G401 (cell line): ENCODE measurements at places on chromosomes 3 and 15. TPM values are rescaled to one million over a fixed set of nuclear protein-coding genes. Genes with fewer than 3 reads are reported as not detected.

- no peak for DNase-seq
These were observed 140.8 kb downstream of the ADAM10 start for GRCh38 chr15:58608711-58609110.

- DNase-seq, result no peak
These were observed 168.0 kb upstream of the GMNC start for GRCh38 chr3:191030491-191030890.

Gene PLA2G4B
- 0.37 and 0.92 TPM in 2 replicates for total RNA-seq

Gene NANOGP8
- total RNA-seq, result 1.7 TPM in 1 of 2 replicates, not detected in the other

- no peak for DNase-seq
These were observed 304.7 kb upstream of the DPPA4 start for GRCh38 chr3:109642025-109642424.

DNA sequence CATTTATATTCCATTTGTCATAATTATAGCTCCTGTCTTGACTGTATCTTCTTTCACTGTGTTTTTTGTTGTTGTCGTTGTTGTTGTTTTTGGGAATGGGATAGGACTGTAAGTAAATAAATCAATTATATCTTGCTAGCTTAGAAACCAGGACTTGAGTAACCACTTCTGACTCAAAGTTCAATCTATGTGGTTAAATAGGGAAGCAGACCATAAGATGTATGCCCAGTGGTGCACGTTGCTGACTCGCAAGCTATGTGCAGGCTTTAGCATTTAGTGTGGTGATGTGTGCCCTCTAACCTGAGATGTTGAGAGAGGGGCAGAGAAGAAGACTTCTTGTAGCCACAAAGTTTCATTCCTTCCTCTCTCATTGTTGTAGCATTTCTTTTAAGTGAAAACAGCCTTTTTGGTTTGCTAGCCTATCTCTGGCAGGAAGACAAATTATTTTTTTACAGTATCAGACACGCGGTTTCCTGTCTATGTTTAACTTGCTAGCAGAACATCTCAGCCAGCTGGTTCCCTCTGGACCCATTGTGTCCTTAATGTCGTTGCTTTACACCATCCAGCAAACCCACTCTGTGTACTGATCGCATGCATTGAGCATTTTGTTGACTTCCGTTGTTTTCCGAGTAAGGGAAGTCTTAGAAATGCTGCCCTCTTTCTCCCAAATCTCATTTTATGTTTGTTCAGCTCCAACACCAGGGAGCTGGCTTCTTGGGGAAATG, 52.1 kb downstream of the TGFBR2 start:
- DNase-seq, result no peak

- no peak for DNase-seq
These were observed 37.2 kb downstream of the MGLL start for GRCh38 chr3:127784865-127785710.

Gene PRICKLE2
- 0.25 and 0.31 TPM in 2 replicates for total RNA-seq

- DNase-seq, result peak; percentile 94
These were observed 6.4 kb downstream of the THPO start for GRCh38 chr3:184371570-184372018.

DNA sequence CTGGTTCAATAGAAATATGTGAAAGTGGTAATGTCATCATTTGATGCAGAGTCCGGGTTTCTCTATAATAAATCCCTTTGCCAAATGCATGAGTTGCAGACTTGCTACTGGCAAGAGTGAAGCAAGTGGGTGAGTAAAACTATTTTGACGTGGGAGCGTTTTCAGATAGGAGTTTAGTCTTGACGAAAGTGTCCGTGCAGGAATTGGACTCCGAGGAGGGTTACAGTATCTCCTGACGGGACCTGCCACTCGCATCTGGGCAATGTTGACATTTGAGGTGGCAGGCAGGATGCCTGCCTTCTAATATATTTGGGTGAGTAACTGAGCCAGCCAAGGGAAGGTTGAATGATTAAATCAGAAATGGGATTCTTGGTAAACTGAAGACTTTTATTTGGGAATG, 16.0 kb downstream of the CDV3 start:
- no peak for DNase-seq

Gene BNC1
- total RNA-seq, result not detected in 2 replicates

DNA sequence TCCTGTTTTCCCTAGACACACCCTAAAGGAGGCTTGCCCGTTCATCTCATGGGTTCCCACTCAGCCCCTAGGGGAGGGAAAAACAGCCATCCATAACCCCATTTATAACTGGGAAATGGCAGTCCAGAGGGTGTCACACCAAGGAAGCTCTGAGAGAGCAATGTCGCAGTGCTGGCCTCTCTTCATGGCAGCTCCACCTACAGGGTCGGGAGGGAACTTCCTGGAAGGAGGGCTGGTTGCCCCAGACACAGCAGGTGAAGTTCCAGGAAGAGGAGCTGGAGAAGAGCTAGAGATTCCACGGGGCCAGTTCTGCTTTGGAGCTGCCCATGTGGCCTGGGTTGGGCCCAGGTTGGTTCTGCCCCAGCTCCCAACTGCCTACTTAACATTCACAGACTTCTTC, 22.3 kb upstream of the LINGO1 start:
- DNase-seq, result no peak

DNA sequence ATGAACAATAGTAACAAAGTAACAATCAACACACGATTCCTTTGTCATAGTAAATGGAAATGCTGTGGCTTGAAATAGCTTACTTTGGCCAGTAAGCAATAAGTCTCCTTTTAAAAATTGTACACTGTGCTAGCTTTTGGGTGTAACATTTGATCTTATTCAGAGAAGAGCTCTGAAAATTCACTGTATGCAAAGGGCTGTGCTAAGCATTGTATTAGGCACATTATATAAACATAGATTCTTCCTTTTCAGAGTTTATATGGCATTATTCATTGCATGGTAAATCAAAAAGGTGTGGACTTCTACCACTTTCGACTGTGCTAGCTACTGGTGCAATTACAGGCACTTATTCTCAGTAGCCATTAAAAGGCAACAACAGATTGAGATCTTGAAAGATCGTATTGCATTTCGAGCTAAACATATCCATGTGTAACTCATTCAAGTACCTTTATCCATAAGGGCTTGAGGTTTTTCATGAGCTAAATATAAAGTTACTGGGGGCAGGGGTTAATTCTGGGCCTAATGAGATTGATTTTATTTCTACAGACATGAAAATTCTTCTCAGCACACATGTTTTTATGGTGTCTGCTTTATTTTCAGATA, 246.8 kb downstream of the NR1D2 start:
- DNase-seq, result no peak

Gene PEX5L
- not detected in 2 replicates for total RNA-seq

DNA sequence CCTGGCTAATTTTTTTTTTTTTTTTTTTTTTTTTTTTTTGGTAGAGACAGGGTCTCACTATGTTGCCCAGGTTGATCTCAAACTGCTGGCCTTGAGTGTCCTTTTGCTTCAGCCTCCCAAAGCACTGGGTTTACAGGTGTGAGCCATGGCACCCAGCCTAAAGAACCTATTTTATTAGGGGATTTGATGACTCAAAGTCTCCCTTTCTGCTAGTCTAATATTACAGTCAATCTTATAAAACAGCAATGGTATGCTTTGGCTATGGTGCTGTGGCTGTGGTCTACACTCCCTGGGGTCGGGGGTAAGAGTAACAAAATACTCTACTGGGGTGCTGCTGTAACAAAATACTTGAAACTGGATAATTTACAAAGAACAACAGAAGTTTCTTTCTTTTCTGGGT, 44.8 kb downstream of the ZNF589 start:
- DNase-seq, result no peak

DNA sequence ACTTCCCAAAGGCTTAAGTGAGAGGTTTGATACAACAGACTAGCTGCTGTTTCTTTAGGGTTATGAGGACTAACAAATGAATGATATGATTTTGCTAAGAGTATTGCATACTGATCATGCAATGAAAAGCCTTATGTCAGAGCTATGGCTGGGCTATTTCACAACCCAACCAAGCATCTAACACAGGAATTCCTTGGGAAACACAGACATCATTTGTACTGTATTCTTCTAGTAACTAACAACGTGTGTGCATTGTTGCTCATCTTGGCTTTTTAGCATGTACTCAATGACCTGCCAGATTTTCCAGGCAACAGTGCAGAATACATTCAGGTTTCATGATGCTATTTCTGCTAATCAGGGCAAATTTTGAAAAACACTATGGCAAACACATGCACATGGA, 19.3 kb downstream of the PDZRN3 start:
- no peak for DNase-seq

GRCh38 chr3:157533298-157534070, 30.3 kb upstream of the VEPH1 start:
- DNase-seq, result no peak

Gene ITPR1
- 9.9 and 10.2 TPM in 2 replicates for total RNA-seq

Gene ATP13A5
- total RNA-seq, result not detected in 2 replicates

GRCh38 chr3:15805756-15806266, 8.0 kb upstream of the ANKRD28 start:
- no peak for DNase-seq

DNA sequence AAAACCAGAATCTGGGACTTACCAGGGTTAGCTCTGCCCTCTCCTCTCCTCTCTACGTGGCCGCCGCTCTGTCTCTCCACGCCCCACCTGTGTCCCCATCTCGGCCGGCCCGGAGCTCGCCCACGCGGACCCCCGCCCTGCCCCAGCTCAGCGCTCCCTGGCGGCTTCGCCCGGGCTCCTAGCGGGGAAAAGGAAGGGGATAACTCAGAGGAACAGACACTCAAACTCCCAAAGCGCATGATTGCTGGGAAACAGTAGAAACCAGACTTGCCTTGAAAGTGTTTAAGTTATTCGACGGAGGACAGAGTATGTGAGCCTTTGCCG, 5.4 kb downstream of the ISL2 start:
- no peak for DNase-seq

DNA sequence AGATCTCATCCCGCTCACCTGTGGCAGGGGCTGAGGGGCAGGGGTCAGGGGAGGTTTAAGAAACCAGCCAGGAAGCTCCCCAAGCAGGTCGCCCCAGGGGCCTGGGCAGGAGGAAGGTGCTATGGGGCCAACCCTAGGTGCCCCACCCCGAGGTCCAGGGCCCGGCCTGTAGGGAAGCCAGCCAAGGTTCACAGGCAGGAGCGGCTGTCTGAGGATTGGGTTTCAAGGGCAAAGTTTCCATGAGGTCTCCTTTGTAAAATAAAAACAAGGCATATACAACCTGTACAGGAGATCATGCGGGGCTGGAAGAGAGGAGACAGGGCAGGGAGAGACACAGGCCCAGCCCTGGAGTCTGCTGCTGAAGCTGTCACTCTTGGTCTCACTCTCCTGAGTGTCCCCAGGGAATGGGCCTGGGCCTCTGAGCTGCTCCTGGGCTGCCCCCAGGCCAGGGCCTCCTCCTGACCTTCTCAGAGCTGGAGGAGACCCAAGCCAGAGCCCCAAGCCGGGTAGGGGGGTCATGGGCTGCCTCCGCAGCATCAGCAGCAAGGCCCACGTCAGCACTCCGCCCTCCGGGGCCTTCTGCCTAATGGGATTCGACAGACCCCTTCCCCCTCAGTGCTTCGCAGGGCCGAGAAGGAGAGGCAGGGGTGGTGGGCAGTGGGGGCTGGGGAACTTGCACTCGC, 5.5 kb downstream of the CPLX3 start:
- no peak for DNase-seq

- no peak for DNase-seq
These were observed 708.9 kb upstream of the NECTIN3 start for GRCh38 chr3:110362751-110363150.

DNA sequence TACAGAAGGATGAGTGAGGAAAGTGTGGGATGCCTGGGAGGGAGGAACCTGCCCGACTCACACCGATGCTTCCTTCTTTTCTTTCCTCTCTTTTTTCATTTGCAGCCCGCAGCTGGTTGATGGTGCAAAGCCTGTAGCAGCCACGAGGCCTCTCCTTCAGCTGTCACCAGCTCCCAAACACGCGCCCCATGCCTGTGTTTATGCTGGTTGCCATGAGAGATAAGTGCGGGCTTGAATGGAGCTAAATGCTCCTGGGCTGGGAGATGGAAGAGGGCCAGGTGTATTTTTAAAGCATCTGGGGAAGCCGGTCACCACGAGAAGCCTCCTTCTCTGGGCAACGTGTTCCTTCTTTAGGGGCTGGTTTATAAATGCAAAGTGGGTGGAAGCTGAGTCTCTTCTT, 9.3 kb downstream of the COLQ start:
- DNase-seq, result peak; percentile 65

Gene SPINK8
- total RNA-seq, result not detected in 2 replicates

DNA sequence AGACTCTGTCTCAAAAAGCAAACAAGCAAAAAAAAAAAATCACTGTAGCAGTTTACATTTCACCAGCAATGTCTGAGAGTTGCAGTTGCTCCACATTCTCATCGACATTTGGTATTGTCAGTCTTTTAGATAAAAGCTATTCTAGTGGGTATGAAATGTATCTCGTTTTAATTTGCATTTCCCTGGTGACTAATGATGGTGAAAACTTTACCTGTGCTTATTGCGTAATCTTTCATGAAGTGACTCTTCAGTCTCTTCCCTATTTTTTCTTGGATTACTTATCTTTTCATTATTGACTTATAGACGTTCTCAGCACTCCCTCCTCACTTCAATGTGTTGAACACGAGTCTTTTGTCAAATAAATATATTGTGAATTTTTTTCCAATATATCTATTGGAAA, 37.2 kb upstream of the CLSTN2 start:
- DNase-seq, result no peak

DNA sequence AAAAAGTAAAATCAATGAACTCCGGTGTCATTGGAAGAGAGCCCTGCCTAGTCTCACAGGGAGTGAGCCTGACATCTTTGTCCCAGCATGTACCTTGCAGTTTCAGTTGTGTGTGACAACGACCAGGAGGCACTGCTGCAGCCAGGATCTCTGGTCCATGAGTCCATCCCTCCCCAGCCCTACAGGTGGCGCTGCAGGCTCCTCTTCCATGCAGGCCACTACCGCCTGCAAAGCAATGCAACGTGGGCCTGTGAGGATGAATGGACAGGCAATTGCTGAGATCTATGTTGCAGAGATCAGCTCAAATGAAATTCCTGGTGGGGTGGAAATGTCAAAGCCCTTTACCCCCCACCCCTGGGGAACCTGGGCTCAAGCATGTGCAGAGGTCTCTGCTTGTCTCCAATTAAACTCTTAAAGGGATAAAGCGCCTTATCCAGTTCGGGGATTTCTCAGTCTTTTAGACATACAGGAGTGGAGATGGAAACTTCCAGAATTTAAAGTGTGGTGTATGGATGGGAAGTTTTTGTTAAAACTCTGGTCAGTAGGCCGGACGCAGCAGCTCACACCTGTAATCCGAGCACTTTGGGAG, 35.8 kb downstream of the TKT start:
- DNase-seq, result peak; percentile 74

DNA sequence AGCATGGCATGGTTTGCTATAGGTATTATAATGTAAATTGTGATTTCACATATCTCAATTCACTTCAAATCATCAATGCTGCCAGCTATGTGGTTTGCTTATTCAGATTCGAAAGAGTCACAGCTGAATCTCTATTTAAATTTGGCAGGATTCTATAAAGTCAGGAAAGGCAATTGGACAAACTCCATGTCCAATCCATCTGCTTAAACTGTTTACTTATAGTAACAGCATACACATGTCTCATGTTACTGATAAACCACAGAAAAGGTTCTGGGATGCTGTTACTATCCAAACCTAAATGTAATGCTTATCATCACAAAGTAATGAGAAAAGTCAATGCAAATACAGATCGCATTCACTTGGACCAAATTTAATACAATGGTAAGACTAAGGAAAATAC, 229.7 kb downstream of the ISL2 start:
- DNase-seq, result peak; percentile 27
